CD4-positive, alpha-beta memory T cell (primary cell): ENCODE measurements at places on chromosomes 2 and 18. TPM values are rescaled to one million over a fixed set of nuclear protein-coding genes. Genes with fewer than 3 reads are reported as not detected.

GRCh38 chr18:57372444-57372843 lies 20.1 kb downstream of the ST8SIA3 start:
- DNase-seq, result no peak

DNA sequence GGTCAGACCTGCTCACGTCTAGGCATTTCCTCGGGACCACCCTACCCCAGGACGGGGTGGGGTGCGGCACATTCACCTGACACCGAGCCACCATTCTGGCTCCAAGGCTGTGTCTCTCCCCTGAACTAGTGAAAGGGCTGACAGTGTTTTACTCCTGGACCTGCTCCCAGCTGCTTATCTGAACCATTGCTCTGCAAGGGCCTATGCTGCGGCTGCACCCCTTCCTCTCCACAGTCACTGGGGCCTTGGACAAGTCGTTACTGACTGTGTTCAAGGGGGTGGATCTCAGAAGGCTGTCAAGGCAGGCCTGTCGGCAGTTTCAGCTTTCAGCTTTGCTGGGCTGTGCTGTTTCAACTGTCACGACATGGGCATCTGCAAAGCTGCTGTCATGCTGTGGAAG lies 11.7 kb downstream of the CREG2 start:
- no peak for DNase-seq

DNA sequence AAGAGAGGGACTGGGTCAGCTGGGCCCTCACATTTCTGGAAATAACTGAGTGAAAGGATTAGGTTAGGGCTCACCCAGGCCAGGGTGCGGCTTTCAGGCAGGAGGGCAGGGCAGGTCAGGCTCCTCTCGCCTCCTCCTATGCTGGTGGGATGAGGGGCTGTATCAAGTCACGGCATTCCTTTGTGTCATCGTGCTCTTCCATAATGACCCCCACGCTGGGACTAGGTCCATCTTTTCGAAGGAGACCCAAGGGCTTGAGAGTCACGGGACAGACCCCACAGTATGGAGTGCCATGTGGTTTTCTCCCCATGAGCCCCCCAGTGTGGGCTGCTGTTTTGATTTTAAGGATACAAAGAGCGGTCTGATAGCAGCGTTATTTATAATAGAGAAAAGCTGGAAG lies 137.8 kb upstream of the COPS8 start:
- DNase-seq, result no peak

GRCh38 chr18:63004466-63005089 lies 289.2 kb downstream of the PHLPP1 start:
- no peak for DNase-seq

- DNase-seq, result no peak
Observed at GRCh38 chr2:149258531-149258930, 71.9 kb upstream of the LYPD6 start.

DNA sequence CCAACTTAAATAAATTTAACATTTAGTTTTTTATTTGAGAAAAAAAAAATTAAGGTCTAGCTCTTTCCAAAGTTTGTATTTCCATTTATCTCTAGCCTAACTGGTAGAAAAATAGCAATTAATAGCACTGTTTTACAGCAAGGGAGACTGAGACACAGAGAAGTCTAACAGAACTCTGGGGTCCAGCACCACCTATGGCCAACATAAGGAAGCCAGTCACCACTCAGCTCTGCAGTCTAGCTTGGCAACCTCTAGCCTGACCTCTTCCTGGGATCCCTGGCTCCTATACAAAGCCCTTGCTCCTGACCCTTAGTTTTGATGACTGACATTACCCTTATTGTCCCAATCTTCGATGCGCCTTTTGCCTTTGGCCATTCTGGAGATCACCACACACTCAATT lies 114.1 kb upstream of the TLK1 start:
- no peak for DNase-seq

DNA sequence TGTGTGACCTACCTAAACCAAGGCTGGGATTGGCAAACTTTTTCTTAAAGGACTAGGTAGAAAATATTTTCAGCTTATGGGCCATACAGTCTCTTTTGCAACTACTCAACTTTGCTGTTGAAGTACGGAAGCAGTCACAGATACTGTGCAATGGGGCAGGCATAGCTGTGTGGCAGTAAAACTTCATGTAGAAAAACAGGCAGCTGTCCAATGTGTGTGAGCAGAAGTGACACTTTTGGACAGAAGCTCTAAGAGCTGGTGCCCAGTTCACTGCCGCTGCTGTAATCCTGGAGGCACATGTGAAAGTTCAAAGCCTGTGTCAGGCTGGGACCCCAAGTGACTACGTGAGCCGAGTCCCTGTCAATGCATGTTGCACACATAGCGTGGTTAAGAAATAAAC lies 46.7 kb downstream of the MAPK4 start:
- no peak for DNase-seq

DNA sequence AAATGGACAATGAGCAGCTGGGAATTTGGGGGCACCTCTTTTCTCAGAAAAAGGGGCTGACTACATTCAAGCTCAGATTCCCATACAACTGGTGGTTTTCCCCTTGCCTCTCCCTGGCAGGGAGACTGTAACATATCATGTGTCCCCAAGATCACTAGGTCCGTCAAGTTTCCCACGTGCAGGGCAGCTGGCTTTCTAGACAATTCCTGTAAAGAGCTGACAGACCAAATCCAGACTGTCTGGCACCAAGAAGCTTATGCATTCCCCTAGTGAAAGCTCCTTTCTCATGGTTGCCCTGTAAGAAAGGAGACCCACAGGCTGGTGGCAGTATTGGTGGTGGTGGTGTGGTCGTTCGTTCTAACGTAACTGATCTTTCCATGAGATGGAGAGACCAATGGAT lies 48.8 kb downstream of the THUMPD2 start:
- no peak for DNase-seq

CFAP65 gene
- not detected for total RNA-seq

CRYBA2 gene
- not detected for total RNA-seq
